ENCODE measurements at places on chromosomes 2 and 18. TPM values are rescaled to one million over a fixed set of nuclear protein-coding genes. Genes with fewer than 3 reads are reported as not detected.

- DNase-seq = no peak
Measured at GRCh38 chr2:165586019-165586418, 116.5 kb downstream of the CSRNP3 start.

Gene WNT6
- total RNA-seq = not detected

- no peak for DNase-seq
Measured at GRCh38 chr2:160538559-160539355, 45.1 kb upstream of the RBMS1 start.

DNA sequence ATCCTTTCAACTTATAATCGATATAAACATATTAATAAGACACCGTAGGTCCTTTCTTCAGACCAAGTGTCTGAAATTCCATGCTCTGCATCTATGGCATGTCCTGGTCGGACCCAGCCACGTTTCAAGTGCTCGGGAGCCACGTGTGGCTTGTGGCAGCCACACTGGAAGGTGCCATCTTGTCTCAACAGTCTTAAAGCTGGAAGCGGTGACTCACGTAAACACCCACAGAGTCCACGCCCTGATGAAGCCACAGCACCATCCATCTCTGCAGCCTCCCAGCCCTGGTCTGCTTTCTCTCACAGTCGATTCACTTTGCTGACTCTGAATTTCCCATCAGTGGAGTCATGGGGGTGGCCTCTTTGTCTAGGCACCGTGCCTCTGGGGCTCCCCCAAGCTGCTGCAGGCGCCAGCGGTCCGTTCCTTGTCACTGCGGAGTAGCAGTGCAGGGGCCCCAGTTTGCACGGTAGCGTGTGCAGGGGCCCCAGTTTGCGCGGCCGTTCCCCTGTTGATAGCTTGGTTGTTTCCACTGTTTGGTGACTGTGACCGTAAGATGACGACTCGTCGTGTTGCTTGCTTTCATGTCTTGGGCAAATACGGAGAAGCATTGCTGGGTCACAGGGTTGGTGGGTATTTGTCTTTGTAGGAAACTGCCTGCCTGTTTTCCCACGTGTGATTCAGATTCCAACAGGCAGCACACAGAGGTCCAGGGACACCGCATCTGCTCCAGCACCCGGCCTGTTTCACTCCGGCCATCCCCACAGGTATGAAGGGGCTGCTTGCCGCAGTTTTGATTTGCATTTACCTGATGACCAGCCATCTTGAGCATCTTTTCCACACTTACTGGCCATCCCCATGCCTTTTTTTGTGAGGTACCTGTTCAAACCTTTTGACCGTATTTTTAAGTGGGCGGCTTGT lies 240.3 kb downstream of the HDAC4 start:
- no peak for DNase-seq

Gene ARHGEF4
- total RNA-seq = 16.6 TPM

- peak; percentile 40 for DNase-seq
Measured at GRCh38 chr18:76351961-76352581, 143.0 kb downstream of the ZNF516 start.

Gene LRP1B
- 0.89 TPM for total RNA-seq

Gene LONRF2
- total RNA-seq = 0.24 TPM

Gene RSAD2
- total RNA-seq = 0.10 TPM

Data from GM23338 (cell line).